ENCODE measurements at places on chromosomes 2 and 18. TPM values are rescaled to one million over a fixed set of nuclear protein-coding genes. Genes with fewer than 3 reads are reported as not detected.

The RAB27B gene
- 10.0 TPM for polyA plus RNA-seq

The CFAP53 gene
- polyA plus RNA-seq, result 5.7 TPM

The INHBB gene
- polyA plus RNA-seq, result 0.35 TPM

The CXCR1 gene
- 0.18 TPM for polyA plus RNA-seq

The IL37 gene
- polyA plus RNA-seq, result not detected

The TRIP12 gene
- polyA plus RNA-seq, result 167 TPM

The OTOS gene
- not detected for polyA plus RNA-seq

The FBXO48 gene
- 3.0 TPM for polyA plus RNA-seq

The FBXO41 gene
- polyA plus RNA-seq, result 2.2 TPM

The RSAD2 gene
- polyA plus RNA-seq, result 4.9 TPM

The CYP27A1 gene
- polyA plus RNA-seq, result 26.2 TPM

The SLC19A3 gene
- 32.5 TPM for polyA plus RNA-seq

The MARCHF4 gene
- polyA plus RNA-seq, result 0.22 TPM

The CABYR gene
- 6.6 TPM for polyA plus RNA-seq

The BCL11A gene
- 22.8 TPM for polyA plus RNA-seq

The GAREM2 gene
- 12.2 TPM for polyA plus RNA-seq

The FEV gene
- polyA plus RNA-seq, result not detected

The HOXD4 gene
- 0.86 TPM for polyA plus RNA-seq

The ZNF2 gene
- 9.1 TPM for polyA plus RNA-seq

The RBBP8 gene
- polyA plus RNA-seq, result 31.5 TPM

The CKAP2L gene
- 29.3 TPM for polyA plus RNA-seq

The PSMA8 gene
- not detected for polyA plus RNA-seq

The CDH20 gene
- polyA plus RNA-seq, result 0.18 TPM

The PMAIP1 gene
- polyA plus RNA-seq, result 2.7 TPM

The EHBP1 gene
- 37.3 TPM for polyA plus RNA-seq

The CDKL4 gene
- 1.1 TPM for polyA plus RNA-seq

The DSG1 gene
- not detected for polyA plus RNA-seq

The PLEKHH2 gene
- polyA plus RNA-seq, result 230 TPM

The MOGAT1 gene
- polyA plus RNA-seq, result not detected

The CYS1 gene
- 15.1 TPM for polyA plus RNA-seq

The SLC40A1 gene
- polyA plus RNA-seq, result 240 TPM

The UGT1A1 gene
- 0.17 TPM for polyA plus RNA-seq

The SH3BP4 gene
- polyA plus RNA-seq, result 24.1 TPM
